ENCODE measurements at places on chromosomes 1 and 21. TPM values are rescaled to one million over a fixed set of nuclear protein-coding genes. Genes with fewer than 3 reads are reported as not detected.

- no peak overlapping the region for H3K4me3 ChIP-seq
- peaks cover 3% of the 10 kb centered on the region for H3K4me1 ChIP-seq
- H3K27ac ChIP-seq = no peak overlapping the region
- H3K36me3 ChIP-seq = no peaks in the 10 kb centered on the region
- no peak for DNase-seq
Measured at GRCh38 chr1:151584278-151584677, 27.6 kb upstream of the SNX27 start.

The NPPA gene
- not detected for total RNA-seq

- no peak overlapping the region for H3K27ac ChIP-seq
- no peak for DNase-seq
- no peak overlapping the region for H3K4me3 ChIP-seq
- no peaks in the 10 kb centered on the region for H3K27me3 ChIP-seq
- no peaks in the 10 kb centered on the region for H3K4me1 ChIP-seq
Measured at GRCh38 chr1:169572187-169572586, 14.1 kb downstream of the F5 start.

GRCh38 chr21:37582590-37582989 is 216.0 kb downstream of the DYRK1A start:
- peak overlapping the region; percentile 44 for H3K27ac ChIP-seq
- DNase-seq = no peak
- H3K4me1 ChIP-seq = peaks cover 12% of the 10 kb centered on the region
- peaks cover 18% of the 10 kb centered on the region for H3K27me3 ChIP-seq
- H3K4me3 ChIP-seq = no peak overlapping the region

- H3K4me1 ChIP-seq = peaks cover 43% of the 10 kb centered on the region
- H3K4me3 ChIP-seq = no peak overlapping the region
- H3K27ac ChIP-seq = no peak overlapping the region
- H3K36me3 ChIP-seq = peaks cover 5% of the 10 kb centered on the region
- no peak for DNase-seq
- H3K27me3 ChIP-seq = peaks cover 29% of the 10 kb centered on the region
Measured at GRCh38 chr21:29238053-29238966, 60.4 kb upstream of the BACH1 start.

- no peaks in the 10 kb centered on the region for H3K36me3 ChIP-seq
- no peak overlapping the region for H3K4me3 ChIP-seq
- DNase-seq = no peak
- H3K4me1 ChIP-seq = peaks cover 19% of the 10 kb centered on the region
- H3K27me3 ChIP-seq = peaks cover 84% of the 10 kb centered on the region
Measured at GRCh38 chr1:183027791-183028190, 4.6 kb downstream of the LAMC1 start.

- H3K27ac ChIP-seq = no peak overlapping the region
- no peaks in the 10 kb centered on the region for H3K27me3 ChIP-seq
- H3K4me3 ChIP-seq = no peak overlapping the region
- no peak for DNase-seq
Measured at GRCh38 chr21:32545948-32546441, 39.3 kb downstream of the TCP10L start.

The LCE1C gene
- total RNA-seq = not detected

DNA sequence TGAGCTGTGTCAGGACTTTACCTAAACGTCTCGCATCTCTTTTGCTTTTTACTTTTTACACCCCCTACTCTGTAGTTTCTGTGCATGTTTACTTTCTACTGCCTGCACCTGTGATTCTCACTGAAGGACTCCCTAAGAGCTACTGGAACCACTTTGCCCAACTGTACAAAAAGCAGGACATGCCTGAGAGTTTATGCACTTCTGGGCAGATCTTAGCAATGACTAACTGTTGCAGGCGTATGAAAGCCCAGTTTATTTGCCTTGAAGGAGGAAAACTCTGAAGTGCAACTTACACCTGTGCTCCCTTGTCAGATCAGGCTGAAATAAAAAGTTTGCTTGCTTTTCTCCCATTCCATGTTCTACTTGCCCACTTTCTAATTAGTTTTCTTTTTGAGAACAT is 467.0 kb upstream of the USP24 start:
- peaks cover 7% of the 10 kb centered on the region for H3K27me3 ChIP-seq
- DNase-seq = no peak
- H3K27ac ChIP-seq = no peak overlapping the region
- H3K4me1 ChIP-seq = no peaks in the 10 kb centered on the region

GRCh38 chr1:3221112-3222041 is 152.4 kb downstream of the PRDM16 start:
- H3K4me3 ChIP-seq = no peak overlapping the region
- DNase-seq = no peak
- no peaks in the 10 kb centered on the region for H3K36me3 ChIP-seq
- no peaks in the 10 kb centered on the region for H3K4me1 ChIP-seq

DNA sequence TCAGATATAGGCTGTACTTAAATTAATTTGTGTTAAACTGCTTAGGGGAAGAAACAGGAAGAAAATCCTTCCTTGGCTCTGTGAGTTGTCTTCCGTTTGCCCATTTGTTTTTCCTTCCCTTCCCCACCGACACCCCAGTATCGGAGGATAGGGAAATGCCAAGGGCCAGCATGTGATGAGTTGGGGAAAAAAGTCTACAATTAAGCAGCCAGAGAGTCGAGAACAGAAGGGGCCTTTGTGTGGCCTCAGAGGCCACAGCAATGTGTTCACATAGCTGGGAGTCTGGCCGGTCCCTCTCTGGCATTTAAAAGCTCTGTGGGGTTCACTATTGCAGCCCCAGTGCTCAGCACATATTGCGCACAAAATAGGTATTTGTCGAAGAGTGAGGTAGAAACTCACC is 489.3 kb downstream of the MATN1 start:
- H3K36me3 ChIP-seq = no peaks in the 10 kb centered on the region
- no peak overlapping the region for H3K4me3 ChIP-seq
- no peak for DNase-seq
- H3K27ac ChIP-seq = no peak overlapping the region
- H3K4me1 ChIP-seq = no peaks in the 10 kb centered on the region

The GPR52 gene
- 1.6 TPM for total RNA-seq

GRCh38 chr1:30400507-30400906 is 322.9 kb downstream of the MATN1 start:
- no peaks in the 10 kb centered on the region for H3K36me3 ChIP-seq
- H3K4me1 ChIP-seq = no peaks in the 10 kb centered on the region
- no peak overlapping the region for H3K27ac ChIP-seq
- H3K4me3 ChIP-seq = no peak overlapping the region

DNA sequence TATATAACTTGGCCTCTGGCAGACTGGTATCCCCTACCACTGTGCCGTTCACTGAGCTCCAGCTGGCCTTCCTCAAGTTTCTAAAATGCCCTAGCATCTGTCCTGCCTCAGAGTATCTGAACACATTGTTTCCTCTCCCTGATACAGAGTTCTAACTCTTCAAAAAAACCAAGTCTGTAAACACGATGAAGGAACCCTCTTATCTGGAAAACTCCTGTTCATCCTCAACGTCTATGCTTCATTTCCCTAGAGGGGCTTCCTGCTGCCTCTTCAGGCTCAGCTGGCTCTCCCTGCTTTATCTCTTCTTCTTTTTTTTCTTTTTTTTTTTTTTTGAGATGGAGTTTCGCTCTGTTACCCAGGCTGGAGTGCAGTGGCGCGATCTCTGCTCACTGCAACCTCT is 5.6 kb downstream of the BSDC1 start:
- no peak for DNase-seq
- no peak overlapping the region for H3K27ac ChIP-seq
- H3K36me3 ChIP-seq = no peaks in the 10 kb centered on the region

The NUP210L gene
- total RNA-seq = 0.14 TPM

GRCh38 chr1:223177681-223178080 is 34.6 kb upstream of the TLR5 start:
- no peaks in the 10 kb centered on the region for H3K36me3 ChIP-seq
- H3K4me3 ChIP-seq = no peak overlapping the region
- H3K27ac ChIP-seq = no peak overlapping the region
- DNase-seq = no peak
- peaks cover 21% of the 10 kb centered on the region for H3K4me1 ChIP-seq

- peaks cover 18% of the 10 kb centered on the region for H3K27me3 ChIP-seq
- H3K27ac ChIP-seq = no peak overlapping the region
- no peaks in the 10 kb centered on the region for H3K36me3 ChIP-seq
- no peaks in the 10 kb centered on the region for H3K4me1 ChIP-seq
- no peak for DNase-seq
- no peak overlapping the region for H3K4me3 ChIP-seq
Measured at GRCh38 chr1:94254073-94254810, 16.9 kb upstream of the ARHGAP29 start.

The NOS1AP gene
- total RNA-seq = 0.21 TPM

The CBR1 gene
- total RNA-seq = 38.5 TPM

GRCh38 chr21:38527737-38528136 is 29.5 kb upstream of the ERG start:
- no peak for DNase-seq
- no peaks in the 10 kb centered on the region for H3K4me1 ChIP-seq

The IL10 gene
- total RNA-seq = 0.77 TPM

DNA sequence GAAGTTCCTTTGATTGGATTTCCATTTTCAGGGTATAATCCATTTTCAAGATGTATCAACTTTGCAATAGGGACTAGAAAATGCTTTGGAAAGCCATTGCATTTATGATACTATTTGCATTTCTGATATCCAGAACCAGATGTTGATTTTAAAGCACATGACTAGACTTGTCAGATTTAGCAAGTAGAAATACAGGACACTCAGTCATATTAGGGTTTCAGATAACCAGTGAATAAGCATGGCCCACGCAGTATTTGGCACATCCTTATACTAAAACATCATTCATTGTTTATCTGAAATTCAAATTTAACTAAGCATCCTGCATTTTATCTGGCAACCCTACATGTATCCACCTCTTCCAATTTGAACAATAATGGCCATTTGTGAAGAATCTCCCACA is 113.3 kb upstream of the DPT start:
- DNase-seq = no peak
- H3K4me3 ChIP-seq = no peak overlapping the region
- H3K4me1 ChIP-seq = no peaks in the 10 kb centered on the region
- no peaks in the 10 kb centered on the region for H3K36me3 ChIP-seq
- peaks cover 7% of the 10 kb centered on the region for H3K27me3 ChIP-seq
- no peak overlapping the region for H3K27ac ChIP-seq

GRCh38 chr1:224329484-224329841 is 509 bp downstream of the NVL start:
- H3K36me3 ChIP-seq = no peaks in the 10 kb centered on the region
- peak overlapping the region; percentile 91 for H3K4me3 ChIP-seq
- peaks cover 54% of the 10 kb centered on the region for H3K4me1 ChIP-seq
- H3K27me3 ChIP-seq = no peaks in the 10 kb centered on the region

DNA sequence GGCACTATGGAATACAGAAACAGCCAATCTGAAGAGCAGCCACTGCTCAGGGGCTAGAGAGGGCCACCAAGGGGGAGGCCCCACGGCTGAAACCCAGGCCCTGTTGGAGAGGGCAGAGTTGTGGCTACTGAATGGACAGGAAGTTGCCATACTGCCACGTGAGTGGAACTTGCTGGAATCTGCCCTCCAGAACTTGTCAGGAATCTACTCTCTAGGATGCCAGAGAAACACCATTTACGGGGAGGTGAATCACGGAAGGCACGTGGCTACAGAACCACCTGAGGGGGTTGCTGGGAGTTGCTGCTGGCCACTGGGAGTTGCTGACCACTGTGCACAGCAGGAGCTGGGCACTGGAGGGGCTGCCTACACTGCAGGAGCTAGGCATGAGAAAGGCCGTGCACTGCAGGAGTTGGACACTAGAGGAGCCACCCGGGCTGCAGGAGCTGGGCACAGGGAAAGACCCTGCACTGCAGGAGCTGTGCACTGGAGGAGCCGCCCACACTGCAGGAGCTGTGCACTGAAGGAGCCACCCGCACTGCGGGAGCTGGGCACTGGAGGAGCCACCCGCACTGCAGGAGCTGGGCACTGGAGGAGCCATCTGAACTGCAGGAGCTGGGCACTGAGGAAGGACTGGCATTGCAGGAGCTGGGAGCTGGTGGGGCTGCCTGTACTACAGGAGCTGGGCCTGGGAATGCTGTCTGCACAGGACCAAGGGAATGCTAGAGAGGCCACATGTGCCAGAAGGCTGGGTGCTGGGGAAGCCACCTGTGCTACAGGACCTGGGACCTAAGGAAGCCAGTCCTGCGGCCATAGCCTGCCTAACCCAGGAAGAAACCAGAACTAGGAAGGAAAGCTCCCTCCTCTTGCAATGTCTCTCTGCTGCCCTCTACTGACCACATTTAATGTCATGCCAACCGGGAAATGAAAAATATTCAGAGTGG is 343.4 kb downstream of the MATN1 start:
- H3K4me1 ChIP-seq = no peaks in the 10 kb centered on the region
- H3K36me3 ChIP-seq = no peaks in the 10 kb centered on the region
- DNase-seq = peak; percentile 51
- H3K4me3 ChIP-seq = no peak overlapping the region
- H3K27me3 ChIP-seq = no peaks in the 10 kb centered on the region

- H3K27me3 ChIP-seq = no peaks in the 10 kb centered on the region
- no peak overlapping the region for H3K27ac ChIP-seq
- H3K4me1 ChIP-seq = no peaks in the 10 kb centered on the region
- no peak for DNase-seq
- no peaks in the 10 kb centered on the region for H3K36me3 ChIP-seq
- H3K4me3 ChIP-seq = no peak overlapping the region
Measured at GRCh38 chr1:218669431-218669830, 324.3 kb downstream of the TGFB2 start.

- peak within 1 kb of the TSS; percentile 70 for H3K4me3 ChIP-seq
- peaks cover under 1% of the 10 kb centered on the region for H3K4me1 ChIP-seq
- DNase-seq = peak; percentile 3
- no peaks in the 10 kb centered on the region for H3K36me3 ChIP-seq
- peaks cover 45% of the 10 kb centered on the region for H3K27me3 ChIP-seq
Measured at GRCh38 chr1:220786337-220787068, at the start of gene MTARC1. Gene MTARC1, plus strand, starts transcription at chr1:220786913. Its CDS starts 32 bp downstream, at chr1:220786945.

- H3K27me3 ChIP-seq = no peaks in the 10 kb centered on the region
- no peaks in the 10 kb centered on the region for H3K36me3 ChIP-seq
- H3K4me3 ChIP-seq = no peak overlapping the region
Measured at GRCh38 chr21:39763272-39763970, 18.4 kb downstream of the IGSF5 start.

- peaks cover 20% of the 10 kb centered on the region for H3K27me3 ChIP-seq
- no peak overlapping the region for H3K4me3 ChIP-seq
- H3K36me3 ChIP-seq = no peaks in the 10 kb centered on the region
- no peak overlapping the region for H3K27ac ChIP-seq
- H3K4me1 ChIP-seq = no peaks in the 10 kb centered on the region
Measured at GRCh38 chr1:114100148-114100547, 53.5 kb downstream of the SYT6 start.

All from activated T-cell treated with anti-CD3 and anti-CD28 coated beads, Interleukin-2, amount 50 U/mL, for 72 hours (primary cell).